ENCODE measurements at places on chromosomes 1 and 21.

GRCh38 chr1:228308628-228309325 lies 97.9 kb downstream of the TRIM11 start:
- DNase-seq, result no peak

GRCh38 chr1:100441146-100441545 lies 88.8 kb downstream of the CDC14A start:
- no peak for DNase-seq

DNA sequence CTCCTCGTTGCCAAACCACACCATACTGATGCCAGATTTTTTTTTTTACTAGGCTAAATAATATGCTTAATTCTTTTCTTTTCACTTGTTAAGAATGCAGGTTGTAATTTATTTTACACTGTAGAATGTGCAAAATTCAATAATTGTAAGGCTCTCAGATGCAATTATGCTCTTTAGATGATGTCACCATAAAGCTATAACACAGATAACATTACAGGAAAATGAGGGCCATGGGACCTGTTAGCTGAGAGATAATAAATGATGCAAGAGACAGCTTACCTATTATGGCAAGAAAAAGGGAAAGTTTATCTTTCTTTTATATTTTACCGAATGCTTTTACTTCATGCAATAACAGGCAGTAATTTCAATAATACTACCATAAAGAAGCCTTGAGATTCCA lies 35.4 kb downstream of the CHRM3 start:
- DNase-seq, result no peak

DNA sequence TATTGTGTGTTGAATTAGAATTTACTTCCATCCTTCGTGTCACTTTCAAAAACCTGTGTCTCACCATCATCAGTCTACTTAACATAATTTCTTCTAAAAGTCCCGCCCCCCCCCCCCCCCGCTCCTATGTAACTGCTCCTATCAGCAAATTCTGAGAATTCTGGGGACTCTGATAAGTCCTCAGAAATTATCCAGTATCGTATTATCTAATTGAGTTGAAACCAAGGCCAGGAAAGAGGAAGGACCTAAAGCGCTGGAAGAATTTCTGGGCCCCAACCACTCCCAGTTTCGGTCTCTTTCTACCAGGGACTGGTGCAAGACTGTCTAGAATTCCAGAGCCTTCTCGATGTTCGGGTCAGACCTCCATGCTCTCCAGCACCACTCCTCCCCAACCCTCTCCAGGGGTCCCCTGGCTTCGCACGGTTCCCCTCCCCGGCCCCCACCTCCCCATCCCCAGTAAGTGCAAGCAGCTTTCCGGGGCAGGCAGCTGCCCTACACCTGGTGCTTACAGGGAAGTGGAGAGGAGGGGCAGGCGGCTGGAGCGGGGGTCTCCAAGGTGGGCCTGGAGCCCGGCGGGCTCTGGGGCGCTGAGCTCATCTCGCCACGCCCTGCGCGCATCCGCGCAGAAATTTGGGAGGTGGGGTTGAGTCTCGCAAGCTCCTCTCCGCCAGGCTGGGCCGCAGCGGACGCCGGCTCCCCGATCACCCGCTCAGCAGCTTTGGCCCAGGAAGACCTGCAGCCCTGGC lies 16.0 kb upstream of the ZNF496 start:
- peak; percentile 28 for DNase-seq

DNA sequence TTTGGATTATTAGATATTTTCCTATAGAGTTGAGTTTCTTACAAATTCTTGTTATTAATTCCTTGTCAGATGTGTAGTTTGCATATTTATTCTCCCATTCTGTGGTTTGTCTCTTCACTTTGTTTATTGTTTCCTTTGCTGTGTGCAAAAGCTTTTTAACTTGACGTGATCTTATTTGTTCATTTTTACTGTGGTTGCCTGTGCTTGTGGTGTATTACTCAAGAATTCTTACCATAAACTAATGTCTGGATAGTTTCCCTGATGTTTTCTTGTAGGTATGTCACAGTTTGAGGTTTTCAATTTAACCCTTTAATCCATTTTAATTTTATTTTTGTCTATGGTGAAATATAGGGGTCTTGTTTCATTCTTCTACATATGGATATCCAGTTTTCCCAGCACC lies 72.1 kb upstream of the LHX8 start:
- no peak for DNase-seq

DNA sequence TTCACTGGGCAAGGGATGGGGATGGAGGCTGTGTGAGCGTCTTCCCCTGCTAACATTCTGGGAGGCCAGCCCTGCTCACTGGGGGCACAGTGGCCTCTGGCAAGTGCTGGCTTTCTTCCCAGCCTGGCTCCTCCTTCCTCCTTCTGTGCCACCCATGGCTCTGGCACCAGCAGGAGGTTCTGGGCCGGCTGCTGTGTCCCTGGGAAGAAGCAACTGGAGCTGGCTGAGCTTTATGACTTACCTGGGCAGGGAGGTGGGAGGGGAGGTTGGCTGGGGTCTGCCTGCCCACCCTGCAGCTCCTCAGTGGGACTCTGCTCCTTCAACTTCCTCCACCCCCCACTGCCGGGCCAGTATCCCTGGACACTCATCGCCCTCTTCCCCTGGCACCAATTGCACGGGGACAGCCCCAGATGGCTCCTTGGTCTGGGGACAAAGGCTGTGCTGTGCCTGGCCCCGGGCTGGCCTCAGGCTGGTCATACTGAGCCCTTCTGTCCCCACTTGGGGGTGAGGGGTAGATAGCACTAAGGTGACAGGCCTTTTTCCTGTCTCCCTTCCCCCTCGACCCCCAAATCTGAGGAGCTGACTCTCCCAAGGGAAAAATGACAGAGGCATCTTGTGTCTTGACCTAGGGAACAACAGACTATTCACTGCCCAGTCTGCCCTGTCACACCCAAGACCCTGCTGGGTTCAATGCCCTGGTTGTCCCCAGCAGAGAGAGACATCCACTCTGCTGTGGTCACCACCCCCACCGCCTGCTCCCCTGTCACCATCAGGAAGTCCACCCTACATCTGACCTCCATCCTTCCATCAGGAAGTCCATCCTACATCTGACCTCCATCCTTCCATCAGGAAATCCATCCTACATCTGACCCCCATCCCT lies 14.4 kb downstream of the CDK18 start:
- no peak for DNase-seq

DNA sequence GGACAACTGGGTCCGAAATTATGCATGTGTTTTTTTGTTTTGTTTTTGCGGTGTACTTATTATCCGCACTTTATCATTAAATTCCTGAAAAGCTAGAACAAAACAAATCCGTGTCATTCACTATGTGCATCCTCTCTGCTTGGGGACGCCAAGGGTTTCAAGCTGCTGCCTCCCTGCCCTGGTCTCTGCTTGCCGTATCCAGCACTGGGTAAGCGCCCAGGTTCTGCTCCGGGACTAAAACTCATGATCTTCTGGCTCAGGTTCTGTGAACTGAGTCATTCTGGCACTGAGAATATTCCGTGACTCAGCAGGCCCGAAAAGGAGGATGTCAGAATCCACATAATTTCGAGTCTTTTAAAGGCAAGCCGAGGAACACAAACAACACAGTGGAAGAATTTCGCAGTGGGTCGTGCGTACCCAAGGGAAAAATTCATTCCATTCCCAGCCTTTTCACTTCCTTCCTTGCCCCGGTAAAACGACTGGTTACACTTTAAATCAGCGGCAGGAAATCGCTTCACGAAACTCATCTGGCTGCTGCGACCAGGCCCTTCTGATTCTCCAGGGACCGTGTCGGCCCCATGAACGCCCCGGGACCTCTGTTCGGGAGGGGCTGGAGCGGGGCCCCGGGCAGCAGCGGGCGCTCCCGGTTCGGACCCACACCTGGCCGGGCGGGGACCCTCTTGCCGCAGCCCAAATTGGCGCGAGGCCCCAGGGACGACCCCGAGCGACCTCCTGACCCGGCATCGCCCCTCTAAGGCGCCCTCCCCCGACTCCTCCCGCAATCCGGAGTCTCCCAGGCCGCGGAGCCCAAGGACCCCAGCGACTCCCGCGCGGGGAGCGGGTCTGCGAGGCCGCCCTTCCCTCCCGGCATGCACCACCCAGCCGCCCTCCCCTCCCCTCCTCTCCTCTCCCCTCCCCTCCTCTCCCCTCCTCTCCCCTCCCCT lies 746 bp upstream of the LAMC1 start:
- DNase-seq, result peak; percentile 89

- no peak for DNase-seq
Observed at GRCh38 chr1:43313771-43314170, 13.0 kb downstream of the TIE1 start.

DNA sequence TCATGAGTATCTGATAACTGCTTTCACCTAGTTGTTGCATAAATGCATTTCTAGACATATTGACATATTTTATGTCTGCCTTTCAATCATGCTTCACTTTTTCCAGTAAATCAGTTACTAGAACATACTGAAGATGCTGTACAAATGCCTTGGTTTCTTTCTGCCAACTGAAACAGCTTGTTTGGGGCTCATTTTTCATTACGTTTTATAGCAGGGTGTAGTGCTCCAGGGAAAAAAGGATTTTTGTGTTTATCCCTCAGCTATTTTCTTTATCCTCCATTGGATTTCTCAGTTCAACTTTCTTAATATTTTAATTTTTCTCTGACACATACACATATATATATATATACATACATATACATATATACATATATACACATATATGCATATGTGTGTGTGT lies 51.7 kb downstream of the IL23R start:
- no peak for DNase-seq

DNA sequence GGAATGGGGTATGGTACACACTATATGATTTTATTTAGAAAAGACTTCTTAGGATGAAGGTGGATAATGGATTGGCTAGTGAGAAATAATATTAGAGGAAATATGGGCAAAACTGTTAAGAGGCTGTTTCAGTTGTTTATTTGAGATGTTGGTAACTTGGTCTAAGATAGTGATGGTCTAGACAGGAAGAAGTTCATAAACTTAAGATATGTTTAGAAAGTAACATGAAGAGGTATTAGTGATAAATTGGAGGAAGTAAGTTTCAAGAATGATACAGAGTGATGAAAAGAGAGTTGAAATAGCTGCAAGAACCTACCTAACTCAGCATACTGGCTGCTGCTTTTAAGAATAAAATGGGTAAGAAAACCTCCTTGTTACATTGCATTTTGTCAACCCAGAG lies 9.2 kb upstream of the PTPRC start:
- no peak for DNase-seq

- no peak for DNase-seq
Observed at GRCh38 chr21:46207006-46207919, 21.3 kb downstream of the LSS start.

DNA sequence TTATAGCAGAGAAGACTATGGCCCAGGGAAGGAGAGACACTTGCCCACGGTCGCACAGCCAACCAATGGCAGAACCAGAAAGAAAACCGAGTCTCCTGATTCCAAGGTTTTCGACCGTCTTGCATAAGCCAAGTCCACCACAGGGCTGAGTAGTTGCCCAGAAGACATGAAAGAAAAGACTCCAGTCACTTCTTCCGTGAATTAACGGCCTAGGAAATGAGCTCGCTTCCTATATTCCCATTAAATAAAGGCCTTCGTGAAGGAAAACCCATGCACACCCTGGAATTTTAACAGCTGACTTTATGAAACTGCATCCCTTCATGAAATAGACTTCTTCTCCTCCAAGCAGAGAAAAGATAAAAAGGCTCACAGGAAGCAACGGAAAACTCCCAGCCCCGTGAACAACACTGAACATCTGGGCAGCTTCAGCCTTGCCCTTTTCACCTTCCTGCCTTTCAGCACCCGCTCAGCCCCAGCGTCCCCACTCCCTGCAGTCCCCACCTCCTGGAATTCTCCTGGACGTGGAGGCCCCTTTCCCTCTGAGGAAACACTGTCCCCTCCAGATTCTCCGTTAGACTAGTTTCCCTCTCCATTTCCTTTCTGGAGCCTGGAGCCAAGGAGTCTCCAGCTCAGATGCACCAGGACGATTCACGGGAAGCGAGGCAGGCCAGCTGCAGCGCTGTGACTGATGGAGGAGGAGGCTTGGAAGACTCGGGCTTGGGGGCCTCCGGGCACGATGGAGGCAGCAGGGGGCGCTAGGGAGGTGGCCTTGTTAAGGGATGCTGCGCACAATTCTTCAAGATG lies 2.7 kb upstream of the MYOC start:
- peak; percentile 79 for DNase-seq

- no peak for DNase-seq
Observed at GRCh38 chr1:238606457-238606856, 715.7 kb upstream of the ZP4 start.

DNA sequence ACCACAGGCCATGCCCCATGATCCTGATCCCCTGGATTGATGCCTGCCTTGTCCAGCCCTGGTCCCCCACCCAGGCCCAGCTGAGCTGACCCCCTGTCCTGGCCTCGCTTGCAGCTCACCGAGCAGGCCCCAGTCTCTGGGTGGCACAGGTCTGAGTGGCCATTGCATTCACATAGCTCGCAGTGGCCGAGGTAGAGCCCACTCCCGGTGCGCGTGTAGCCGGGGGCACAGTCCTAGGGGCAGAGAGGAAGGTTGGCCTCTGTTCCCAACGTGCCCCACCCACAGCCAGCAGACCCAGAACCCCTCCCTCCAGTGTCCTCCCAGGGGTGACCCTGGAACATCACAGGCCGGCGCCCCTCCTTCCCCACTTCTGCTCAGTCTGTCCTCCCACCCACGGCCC lies 51.9 kb downstream of the LDLRAD2 start:
- no peak for DNase-seq

DNA sequence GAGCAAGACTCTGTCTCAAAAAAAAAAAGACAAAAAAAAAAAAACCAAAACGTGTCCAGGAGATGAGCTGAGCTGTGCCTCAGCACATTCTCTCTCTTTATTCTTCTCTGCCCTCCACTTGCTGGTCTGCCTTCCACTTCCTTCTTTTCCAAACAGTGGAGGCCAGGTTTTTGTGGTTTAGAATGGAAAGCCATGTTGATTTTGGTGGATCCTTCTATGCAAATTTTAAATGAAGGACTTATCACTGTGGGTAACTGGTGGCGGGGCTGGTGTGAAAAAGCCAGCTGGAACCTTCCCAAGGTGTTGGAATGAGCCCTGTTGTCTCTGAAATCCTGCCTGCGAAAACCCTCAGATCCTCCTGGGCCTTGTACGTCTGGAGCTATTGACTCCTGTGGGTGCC lies 61.9 kb downstream of the PTPRU start:
- no peak for DNase-seq

GRCh38 chr1:213947200-213947801 lies 40.5 kb upstream of the PROX1 start:
- no peak for DNase-seq

DNA sequence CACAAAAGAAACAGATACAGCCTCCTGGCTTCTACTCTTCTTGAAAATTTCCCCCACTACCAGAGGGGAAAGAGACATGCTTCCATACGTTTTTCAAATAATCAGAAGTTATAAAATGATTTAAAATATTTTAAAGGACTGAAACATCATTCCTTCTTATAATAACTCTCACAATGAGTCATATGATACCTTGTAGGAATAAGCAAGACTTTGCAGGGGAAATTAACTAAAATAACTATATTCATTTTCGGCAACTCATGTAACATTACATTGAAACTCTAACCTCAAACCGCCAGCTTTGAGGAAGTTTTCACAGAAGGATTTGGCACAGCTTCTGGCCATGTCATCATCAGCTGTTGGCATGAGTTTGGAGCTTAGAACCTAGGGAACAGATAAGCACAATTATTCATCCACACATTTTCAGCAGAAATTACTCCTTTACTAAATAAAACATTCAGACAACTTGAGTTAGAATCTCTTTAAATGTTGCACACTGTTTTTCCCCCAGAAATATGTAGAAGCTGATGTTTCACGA lies 85.9 kb downstream of the USP24 start:
- DNase-seq, result no peak

- peak; percentile 28 for DNase-seq
Observed at GRCh38 chr1:22416555-22417454, 34.8 kb upstream of the ZBTB40 start.
